ENCODE measurements at places on chromosomes 16 and 17.

DNA sequence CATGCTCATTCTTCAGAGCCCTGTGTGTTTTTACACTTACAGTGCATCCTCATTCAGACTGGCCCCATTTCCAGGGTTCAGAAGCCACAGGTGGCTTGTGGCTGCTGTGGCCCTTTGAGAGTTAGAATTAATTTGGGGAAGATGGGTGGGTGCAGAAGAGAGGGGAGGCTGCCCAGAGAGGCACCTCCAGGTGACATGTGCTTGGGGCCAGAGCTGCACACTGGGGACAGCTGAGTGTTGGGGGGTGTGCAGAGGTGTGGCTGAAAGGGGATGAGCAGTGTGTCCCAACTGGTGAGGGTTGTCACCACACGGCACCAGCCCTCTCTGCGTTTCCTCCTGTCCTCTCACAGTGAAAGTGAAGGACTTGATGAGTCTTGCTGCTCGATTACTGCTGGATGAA, 6.9 kb upstream of the EIF1 start:
- DNase-seq: no peak

GRCh38 chr17:61720016-61720795, 129.2 kb upstream of the NACA2 start:
- DNase-seq: no peak

- no peak for DNase-seq
Measured at GRCh38 chr17:10633738-10634379, 23.2 kb downstream of the MYH3 start.

DNA sequence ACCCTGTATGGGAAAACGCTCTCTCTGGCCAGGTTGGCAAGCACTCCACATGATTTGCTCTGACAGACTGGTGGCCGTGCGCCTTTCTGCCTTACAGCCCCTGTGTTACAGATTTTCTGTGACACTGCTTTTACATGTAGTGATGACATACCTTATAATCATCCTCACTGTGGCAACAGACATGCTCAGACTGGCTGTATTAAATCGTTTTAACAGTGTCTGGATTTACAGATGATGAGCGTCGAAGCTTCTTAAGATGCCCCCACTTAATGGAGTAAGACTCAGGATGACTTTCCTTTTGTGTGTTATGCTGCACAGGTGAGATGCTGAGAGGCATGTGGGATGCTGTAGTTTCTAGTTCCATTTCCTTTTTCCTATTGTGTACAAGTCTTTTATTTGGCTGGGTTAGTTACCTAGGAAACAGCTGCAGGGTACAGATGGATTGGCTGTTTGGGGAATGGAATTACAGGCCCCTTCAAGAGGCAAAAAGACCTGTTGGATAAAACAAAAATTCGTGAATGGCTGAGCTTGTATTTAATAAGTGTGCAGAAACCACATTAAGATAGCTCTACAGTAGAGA, 20.9 kb upstream of the VWA3A start:
- DNase-seq: no peak

DNA sequence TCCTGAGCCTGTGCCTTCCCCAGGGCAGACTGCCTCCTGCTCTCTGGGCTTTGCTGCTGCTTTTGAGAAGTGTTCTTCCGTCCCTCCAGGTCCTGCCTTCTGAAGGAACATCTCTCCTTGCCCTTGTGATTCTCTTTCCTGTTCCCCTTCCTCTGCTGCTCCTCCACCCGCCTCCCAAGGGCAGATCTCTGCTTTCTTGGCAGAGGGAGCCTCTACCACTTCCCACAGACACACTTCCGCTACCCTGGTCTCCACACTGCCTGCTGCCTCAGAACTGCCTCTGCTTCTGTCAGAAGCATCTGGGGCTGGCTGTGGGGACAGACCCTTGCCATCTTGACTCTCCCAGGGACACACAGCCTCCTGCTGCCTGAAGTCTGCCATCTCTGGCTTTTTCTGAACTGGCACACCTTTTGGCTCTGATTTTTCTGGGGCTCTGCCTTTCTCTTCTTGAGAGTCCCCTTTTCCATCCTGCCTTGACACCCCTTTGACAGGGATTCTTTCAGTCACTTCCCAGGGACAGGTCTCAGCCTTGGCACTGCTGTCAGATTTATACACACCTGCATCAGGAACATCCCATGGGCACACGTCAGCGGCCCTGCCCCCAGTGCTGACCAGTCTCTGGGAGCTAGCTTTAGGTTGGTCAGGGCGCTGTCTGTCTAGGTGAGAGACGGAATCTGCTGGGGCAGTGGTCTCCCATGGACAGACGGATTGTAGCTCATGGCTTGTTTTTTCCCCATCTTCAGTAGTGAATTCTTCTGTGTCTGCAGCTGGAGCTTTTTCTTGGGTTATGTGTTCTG, 16.6 kb downstream of the GPR179 start:
- DNase-seq: no peak

GRCh38 chr17:16928406-16929034, 43.4 kb downstream of the TNFRSF13B start:
- no peak for DNase-seq

GRCh38 chr16:84606081-84606875, 11.6 kb downstream of the COTL1 start:
- DNase-seq: no peak

DNA sequence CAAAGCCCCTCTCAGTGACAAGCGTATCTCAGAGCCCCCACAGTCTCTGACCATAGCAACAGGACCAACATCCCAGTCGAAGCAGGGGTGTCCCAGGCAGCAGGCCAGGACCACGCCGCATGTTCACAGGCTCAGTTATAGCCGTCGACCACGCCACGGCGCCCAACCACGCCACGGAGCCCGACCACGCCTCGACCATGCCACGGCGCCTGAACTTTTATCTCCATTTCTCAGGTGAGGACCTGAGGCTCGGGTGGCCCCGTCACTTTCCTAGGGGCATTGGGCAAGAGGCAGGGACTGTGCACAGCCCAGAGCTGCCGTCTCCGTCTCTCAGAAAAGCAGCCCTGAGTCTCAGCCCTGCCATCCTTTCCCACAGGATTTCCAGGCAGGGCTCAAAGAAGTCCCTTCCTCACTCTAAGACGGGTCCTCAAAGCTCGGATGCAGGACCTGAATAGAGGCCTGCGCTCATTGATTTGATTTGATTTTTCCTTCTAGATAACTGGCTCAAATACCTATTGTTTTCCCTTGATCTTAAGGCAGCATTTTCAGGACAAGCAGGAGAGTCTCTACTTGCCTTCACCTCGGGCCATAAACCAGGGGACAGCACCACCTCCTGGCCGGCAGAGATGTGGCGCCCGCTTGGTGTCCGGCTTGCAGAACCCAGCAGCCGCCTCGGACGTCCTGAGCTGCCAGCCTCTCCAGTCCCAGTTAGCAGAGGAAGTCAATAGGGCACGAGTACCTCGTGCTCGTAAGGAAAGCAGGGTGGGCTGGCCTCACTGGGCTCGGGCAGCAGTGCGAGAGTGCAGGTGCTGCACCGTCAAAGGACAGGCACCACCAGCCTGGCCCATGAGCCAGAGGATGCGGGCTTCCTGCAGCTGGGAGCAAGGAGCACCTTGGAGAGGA, 38.8 kb downstream of the C16orf95 start:
- DNase-seq: peak; percentile 81

- DNase-seq: no peak
Measured at GRCh38 chr17:59026176-59026939, 80.3 kb downstream of the TRIM37 start.

DNA sequence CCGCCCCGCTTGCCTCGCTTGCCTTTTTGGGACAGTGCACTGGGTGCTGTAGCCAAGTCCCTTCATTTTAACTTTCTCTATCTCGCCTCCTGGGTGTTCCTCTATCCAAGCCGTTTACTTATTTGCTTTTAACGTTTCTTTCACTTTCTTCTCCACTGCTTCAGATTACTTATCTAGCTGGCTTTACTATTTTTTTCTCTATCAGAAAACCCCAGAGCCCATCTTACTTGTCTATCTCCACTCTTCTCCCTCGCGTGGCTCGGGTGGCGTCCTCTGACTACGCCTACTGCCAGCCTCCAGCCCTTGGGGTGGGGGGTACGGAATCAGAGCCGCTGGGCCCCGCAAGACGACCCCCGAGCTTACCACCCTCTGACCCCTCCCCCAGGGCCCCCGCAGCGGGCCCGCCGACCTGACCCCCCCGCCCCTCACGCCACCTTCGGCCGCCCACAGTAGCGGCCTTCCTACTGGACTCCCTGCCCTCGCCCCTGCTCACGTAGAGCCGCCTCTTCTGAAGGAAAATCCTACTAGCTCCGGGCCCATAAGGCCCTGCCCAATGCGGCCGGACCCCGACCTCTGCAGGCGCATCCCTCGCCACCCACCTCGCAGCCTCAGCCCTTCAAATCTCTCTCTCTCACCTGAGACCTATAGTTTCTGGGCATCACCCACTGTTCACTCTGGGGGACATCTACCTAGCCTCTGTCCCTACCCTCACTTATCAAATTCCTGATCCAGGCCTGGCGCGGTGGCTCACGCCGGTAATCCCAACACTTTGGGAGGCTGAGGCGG, 1.0 kb upstream of the SLC12A4 start:
- no peak for DNase-seq

Data from activated CD8-positive, alpha-beta memory T cell treated with anti-CD3 and anti-CD28 coated beads, Interleukin-2, amount 50 U/mL, for 48 hours (primary cell).